ENCODE measurements at places on chromosomes 4 and X. TPM values are rescaled to one million over a fixed set of nuclear protein-coding genes. Genes with fewer than 3 reads are reported as not detected.

DNA sequence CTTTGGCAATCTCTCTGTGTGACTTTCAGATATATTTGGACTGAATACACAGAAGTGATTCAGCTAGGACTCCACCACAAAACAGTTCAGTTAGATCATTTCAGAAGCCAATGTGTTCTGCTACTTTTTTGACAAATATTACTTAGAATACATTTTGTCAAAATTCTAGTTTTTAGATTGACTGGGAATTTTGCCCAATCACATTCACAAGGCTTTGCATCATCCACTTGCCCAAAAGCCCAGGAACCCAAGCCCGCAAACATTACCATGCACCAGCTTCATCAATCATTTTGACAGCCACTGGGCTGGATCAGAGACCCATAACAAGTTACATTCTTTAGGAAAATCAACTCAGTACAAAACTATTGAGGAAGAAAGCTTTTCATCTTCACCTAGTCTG is 256.6 kb upstream of the NDST3 start:
- no peak for DNase-seq

Gene ZFX
- 22.3 TPM for polyA plus RNA-seq

Gene ART3
- not detected for polyA plus RNA-seq

Gene SLC10A6
- not detected for polyA plus RNA-seq

DNA sequence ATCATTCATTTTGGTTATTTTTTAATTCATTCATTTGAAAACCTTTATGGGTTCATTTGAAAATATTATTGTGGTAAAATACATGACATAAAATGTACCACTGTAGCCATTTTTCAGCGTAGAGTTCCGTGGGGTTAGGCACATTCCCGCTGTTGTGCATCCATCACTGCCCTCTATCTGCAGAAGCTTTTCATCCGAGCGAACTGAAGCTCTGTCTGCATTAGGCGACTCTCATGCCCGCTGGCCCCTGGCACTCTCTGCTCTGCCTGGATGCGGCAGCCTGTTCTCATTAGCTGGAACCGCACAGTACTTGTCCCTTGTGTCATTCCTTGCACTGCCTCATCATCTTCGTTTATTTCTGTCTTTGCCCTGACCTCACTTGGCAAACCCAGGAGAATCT is 17.5 kb downstream of the CFAP99 start:
- no peak for DNase-seq

Gene EDA2R
- not detected for polyA plus RNA-seq

DNA sequence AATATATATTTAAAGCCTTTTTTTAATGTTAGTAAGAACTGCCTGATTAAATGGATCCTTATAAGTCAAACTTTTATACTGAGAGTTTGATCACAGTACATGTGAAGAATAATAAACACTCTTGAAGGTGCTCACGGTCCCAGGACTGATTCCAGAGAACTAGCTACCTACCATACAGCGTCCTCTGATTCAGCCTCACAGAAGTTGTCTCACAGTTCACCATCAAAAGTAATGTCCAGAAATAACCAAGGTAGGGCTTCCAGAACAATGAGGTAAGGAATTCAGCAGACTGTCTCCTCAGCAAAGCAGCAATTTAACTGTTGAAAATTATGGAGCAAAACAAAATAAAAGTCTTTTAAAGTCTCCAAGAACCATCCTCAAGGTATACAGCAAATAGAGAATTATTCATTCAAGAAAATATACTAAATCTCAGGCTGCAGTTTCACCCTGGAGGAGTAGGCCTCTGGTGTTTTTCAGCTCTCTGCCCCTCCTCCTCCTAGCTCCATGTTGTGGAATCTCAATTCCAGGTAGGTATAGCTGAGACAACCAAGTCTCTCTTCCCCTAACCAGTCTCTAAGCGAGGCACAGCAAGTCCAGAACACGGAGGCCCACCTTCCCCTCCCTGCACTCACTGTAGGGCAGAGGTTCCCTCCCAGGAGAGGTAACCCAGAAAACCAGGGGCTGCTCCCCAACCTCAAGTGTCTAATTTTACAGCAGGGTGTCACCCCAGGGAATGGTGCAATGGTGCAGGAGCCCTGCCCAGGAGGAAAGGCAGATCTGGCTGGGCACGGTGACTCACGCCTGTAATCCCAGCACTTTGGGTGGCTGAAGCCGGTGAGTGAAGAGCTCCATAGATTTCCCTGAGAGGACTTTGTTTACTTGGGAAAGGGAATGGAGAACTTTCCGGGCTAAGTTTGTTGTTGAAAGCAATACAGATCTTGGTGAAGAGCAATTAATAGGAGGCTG is 28.6 kb downstream of the FAM241A start:
- DNase-seq: no peak

DNA sequence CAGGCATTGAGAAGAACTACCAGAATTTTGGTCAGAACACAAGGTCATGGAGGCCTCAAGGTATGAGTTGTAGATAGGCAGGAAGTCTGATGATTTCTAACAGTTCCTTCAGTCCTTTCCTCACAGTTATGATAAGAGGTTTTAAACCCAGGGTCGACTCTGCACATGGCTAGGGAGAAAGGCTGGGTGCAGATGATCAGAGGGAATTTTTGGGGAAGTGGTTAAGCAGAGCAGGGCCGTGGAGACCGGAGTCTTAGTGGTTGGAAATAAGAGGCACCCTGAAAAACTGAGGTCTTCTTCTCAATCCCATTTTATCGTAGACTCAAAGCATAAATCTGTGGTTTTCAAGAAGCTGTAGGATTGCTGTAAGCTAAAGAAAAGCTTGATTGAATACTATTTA is 118.5 kb upstream of the ANK2 start:
- DNase-seq: no peak

Gene ENAM
- polyA plus RNA-seq: not detected

Gene NAP1L3
- not detected for polyA plus RNA-seq

Gene SLBP
- polyA plus RNA-seq: 63.7 TPM
